8988T (cell line): ENCODE measurements at places on chromosomes 2 and 18.

DNA sequence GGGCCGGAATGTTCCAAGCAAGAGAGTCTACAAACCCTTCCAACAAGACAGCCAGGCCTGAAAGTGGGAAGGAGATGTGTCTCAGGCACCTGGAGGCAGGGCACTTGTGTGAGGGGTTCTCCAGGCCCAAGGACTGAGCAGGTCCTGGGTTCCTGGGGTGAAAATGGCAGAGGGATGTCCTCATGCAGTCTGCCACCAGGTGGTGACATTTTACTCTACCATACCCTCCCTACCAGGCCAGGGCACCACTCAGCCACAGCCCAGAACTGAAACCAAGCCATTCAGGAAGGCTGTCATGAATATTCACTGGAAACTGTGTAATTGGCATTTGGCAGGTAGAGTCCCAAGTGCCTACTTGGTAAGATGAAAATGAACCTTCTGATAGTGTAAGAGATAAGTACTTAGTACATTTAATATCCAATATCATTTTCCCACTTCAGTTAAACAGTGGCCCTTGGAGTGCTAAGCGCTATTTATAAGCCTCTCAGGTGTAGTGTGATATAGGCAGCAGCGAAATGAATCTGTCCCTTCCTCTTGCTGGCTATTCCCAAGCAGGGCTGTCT lies 185.1 kb downstream of the MYO5B start:
- peak; percentile 21 for DNase-seq

DNA sequence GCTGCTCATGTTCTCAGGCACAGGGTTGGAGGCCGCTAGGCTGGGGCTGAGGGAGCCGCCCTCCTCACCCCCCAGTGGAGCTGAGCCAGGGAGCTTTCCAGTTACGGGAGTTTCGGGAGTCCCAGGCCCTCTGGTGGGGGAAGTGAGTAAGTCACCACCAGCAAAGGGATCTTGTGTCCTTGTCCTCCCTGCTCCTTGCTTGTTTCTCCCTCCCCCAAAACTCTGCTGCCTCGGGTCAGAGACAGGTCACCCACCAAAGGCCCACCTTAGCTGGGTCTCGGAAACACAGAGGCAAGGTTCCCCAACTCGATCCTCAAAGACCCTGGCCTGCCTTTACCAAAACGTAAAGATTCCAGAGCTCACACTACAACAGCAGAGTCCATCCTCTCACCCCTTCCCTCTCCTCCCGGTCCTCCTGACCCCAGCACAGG lies 60.5 kb upstream of the POMC start:
- DNase-seq: peak; percentile 95

- no peak for DNase-seq
Measured at GRCh38 chr2:64880193-64880951, 108.8 kb upstream of the SLC1A4 start.

DNA sequence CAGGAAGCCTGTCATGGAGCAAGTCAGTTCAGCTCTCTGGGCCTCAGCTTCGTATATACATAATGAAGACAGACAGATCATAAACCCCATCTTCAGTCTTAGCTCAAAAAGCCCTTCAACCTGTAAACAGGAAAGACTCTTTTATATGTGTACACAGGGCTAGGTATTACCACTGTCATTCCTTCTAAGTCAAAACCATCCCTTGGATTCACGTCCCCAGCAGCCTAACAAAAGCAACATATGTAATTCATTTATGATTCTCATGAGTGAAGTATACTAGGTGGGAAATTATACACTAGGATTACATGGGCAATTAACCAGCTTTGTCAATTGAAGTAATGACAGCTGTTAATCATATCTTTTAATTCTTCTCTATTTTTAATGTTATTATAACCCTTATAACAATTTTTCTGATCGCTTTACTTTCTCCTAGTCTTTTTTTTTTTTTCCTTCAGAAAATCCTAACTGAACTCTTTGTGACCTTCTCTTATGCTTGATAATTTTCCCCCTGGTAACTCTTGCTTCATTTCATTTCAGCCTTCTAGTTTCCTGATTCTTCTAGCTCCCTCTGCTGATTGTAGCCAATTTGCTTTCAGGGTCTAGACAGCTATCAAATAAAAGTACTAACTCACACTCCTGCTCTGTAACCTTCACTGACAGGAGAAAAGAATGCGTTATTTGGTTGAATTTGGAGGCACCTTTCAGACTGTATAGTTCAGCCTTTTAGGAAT lies 99.7 kb downstream of the RBM43 start:
- no peak for DNase-seq
